ENCODE measurements at places on chromosomes 5 and 9.

DNA sequence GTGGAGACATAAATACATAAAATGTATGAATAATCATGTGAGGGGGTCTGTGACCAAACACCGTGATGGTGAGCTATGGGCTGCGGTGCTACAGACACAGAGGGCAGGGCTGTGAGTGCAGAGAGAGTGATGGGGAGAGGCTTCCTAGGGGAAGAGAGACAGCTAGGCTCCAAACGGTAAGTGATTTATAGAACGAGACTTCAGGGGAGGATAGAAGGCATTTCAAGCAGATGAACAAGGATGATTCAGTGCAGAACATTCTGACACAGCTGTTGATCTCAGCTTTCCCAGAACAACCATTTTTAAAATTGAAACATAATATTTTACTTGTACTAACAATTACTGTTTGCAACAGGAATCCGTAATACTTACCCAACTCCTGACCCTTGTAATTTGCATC lies 100.7 kb downstream of the GAS1 start:
- DNase-seq = no peak

GRCh38 chr9:36127652-36128244 lies 8.8 kb upstream of the GLIPR2 start:
- no peak for DNase-seq

DNA sequence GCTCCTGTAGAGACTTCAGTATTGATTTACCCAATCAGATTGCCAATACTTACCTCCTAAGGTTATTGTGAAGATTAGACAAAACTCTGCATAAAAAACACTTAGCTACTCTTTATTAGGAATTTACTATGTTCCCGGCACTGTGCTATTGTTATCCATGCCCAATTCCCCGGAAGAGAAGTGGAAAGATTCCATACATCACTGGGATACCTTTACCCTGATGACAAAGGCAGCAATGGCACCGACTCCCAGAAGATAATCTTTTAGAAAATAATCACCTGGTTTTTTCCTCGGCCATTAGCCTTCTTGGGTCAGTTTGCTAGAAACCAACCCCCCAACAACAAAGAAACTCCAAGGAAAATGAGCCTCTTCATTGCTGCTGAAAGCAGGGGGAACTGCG lies 226.0 kb downstream of the SNX18 start:
- no peak for DNase-seq

DNA sequence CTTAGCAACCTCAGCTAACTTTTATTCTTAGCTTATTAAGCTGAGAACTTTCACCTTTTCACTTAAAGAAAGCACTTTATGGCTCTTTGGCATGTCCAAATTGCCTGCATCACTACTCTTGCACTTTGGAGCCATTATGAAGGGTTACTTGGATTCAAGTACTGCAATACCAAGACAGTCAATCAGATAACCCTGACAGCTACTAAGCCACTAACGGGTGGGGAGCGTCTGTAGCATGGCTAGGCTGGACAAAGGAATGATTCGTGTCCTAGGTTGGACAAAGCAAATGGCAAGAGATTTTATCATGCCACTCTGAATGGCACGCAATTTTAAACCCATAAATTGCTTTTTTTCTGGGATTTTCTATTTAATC lies 39.6 kb downstream of the TRPM6 start:
- DNase-seq = no peak

DNA sequence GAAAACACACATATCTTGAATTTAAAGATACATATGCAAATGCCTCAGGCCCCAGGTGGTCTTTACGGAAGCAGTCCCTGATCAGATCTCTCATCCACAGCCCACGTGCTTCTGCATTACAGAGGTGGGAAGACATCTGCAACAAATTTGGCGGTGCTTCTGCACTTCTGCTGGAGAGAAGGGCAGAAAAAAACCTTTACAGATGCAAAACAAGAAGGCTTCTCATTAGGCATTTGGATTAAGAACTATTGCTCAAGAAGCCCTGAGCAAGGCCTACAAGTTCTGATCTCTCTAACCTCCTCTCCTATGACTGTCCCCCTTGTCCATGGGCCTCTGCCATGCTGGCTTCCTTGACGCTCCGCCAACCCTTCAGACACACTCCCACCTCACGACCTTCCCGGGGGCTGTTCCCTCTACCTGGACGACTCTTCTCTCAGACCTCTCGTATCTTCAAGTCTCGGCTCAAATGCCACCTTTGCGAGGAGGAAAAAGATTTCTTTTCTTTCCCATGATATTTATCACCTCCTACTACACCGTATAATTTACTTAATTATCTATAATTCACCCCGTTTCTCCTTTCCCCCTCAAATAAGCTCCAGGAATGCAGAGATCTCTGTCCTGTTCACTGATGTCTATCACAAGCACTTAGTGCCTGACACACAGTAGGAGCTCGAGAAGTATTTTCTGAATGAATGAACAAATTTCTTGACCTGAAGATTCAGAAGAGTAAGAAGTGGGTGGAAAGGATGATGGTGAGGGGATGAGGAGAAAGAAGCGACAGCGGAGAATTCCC lies 1.1 kb downstream of the MTMR12 start:
- no peak for DNase-seq

- DNase-seq = no peak
These were observed 14.0 kb downstream of the IL33 start for GRCh38 chr9:6229619-6230018.

DNA sequence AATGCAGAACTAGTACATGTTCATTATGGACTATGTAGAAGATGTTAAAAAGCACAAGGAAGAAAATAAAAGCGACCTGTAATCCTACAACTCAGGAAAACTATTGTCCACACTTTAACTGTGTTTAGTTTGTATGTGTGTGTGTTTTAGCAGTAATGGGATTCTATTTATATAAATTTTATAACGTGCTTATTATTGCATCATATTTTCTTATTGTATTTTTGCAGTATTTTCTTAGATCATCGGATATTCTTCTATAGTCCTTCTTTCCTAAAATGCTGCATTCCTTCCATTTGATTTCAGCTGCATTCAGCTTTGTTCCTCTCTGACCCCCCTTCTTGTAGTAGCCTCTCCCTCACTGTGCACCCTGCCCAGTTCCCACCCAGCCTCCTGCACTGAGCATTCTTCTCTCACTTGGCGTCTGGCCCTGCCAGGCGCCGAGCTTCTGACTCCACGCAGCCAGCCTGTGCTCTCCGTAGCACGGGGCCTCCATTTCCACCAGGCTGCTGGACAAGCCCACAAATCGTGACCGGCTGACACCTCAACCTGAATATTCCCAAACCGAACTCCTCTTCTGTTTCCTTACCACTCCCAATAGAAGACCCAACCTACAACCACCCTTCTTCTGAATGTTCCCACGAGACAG lies 39.9 kb downstream of the MVB12B start:
- peak; percentile 25 for DNase-seq

GRCh38 chr5:100646691-100647090 lies 111.5 kb downstream of the FAM174A start:
- DNase-seq = no peak
